Neural progenitor cell (in vitro differentiated cells): ENCODE measurements at places on chromosomes 5 and 9. TPM values are rescaled to one million over a fixed set of nuclear protein-coding genes. Genes with fewer than 3 reads are reported as not detected.

DNA sequence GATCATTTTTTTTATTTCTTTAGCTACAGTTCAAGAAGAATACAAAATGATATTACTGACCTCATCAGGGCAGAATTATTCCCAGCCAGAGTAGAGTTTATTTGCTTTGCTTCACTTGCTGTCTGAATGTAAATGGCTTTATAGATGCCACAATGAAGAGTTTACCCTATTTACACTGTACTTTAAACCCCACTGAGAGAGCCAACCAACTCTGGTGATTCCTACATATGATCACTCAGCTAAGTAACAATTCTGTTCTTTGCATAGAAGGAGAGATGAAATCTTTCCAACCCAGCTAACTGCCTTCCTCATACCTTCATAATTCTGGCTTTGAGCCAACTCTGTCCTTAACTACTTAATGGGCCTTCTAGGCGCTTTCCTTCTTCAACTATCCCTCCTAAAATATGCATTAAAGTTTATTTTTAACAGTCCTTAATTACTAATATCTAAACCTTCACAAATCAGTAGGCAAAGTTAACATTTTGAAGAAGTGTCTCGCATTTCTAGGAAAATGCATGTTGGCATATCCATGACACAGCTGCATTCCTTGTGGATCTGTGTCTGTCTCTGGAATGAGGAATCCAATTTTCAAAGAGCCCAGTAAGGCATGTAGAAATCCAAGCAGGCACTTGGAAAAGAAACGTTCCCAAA is 284.8 kb upstream of the GRAMD2B start:
- H3K27me3 ChIP-seq: no peaks in the 10 kb centered on the region
- peaks cover 14% of the 10 kb centered on the region for H3K4me1 ChIP-seq
- H3K36me3 ChIP-seq: no peaks in the 10 kb centered on the region
- DNase-seq: peak; percentile 16
- H3K27ac ChIP-seq: no peak overlapping the region

The CBY3 gene
- total RNA-seq: not detected in 2 replicates

- H3K27ac ChIP-seq: no peak overlapping the region
- no peaks in the 10 kb centered on the region for H3K36me3 ChIP-seq
- no peaks in the 10 kb centered on the region for H3K27me3 ChIP-seq
- H3K4me3 ChIP-seq: no peak overlapping the region
- H3K4me1 ChIP-seq: no peaks in the 10 kb centered on the region
These were observed 76.8 kb downstream of the PRLR start for GRCh38 chr5:35153375-35153932.

GRCh38 chr5:121503111-121503840 is 348.4 kb upstream of the FTMT start:
- peaks cover 4% of the 10 kb centered on the region for H3K4me1 ChIP-seq
- H3K27me3 ChIP-seq: no peaks in the 10 kb centered on the region
- DNase-seq: peak; percentile 57
- H3K4me3 ChIP-seq: no peak overlapping the region

The TERT gene
- 2.4 and 14.8 TPM in 2 replicates for total RNA-seq

- H3K4me1 ChIP-seq: no peaks in the 10 kb centered on the region
- H3K27ac ChIP-seq: no peak overlapping the region
- H3K4me3 ChIP-seq: no peak overlapping the region
- H3K36me3 ChIP-seq: no peaks in the 10 kb centered on the region
- no peaks in the 10 kb centered on the region for H3K27me3 ChIP-seq
These were observed 85.8 kb downstream of the TAF11L14 start for GRCh38 chr5:17720071-17720470.

DNA sequence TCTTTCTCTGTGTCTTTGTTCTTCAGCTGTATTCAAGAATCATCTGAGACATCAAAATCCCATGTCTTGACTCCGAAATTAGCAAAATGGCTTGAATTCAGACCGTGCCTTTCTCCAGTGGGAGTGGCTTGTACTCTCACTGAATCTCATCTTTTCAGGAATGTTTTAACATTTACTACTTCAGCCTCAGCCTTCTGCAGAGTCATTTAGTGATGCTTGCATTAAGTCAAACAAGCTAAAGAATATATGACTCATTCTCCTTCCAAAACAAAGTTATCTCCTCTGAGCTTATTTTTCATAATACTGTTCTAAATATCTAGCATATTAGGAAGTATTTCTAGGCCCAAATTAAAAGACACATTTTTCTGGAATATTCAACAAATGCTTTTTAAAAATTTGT is 205.3 kb downstream of the CDH10 start:
- H3K27ac ChIP-seq: no peak overlapping the region
- DNase-seq: no peak
- no peaks in the 10 kb centered on the region for H3K27me3 ChIP-seq
- no peaks in the 10 kb centered on the region for H3K4me1 ChIP-seq
- H3K36me3 ChIP-seq: no peaks in the 10 kb centered on the region

GRCh38 chr9:80382211-80382891 is 810.6 kb downstream of the TLE4 start:
- no peak for DNase-seq
- H3K4me3 ChIP-seq: no peak overlapping the region
- no peaks in the 10 kb centered on the region for H3K4me1 ChIP-seq
- no peaks in the 10 kb centered on the region for H3K36me3 ChIP-seq
- H3K27me3 ChIP-seq: no peaks in the 10 kb centered on the region

DNA sequence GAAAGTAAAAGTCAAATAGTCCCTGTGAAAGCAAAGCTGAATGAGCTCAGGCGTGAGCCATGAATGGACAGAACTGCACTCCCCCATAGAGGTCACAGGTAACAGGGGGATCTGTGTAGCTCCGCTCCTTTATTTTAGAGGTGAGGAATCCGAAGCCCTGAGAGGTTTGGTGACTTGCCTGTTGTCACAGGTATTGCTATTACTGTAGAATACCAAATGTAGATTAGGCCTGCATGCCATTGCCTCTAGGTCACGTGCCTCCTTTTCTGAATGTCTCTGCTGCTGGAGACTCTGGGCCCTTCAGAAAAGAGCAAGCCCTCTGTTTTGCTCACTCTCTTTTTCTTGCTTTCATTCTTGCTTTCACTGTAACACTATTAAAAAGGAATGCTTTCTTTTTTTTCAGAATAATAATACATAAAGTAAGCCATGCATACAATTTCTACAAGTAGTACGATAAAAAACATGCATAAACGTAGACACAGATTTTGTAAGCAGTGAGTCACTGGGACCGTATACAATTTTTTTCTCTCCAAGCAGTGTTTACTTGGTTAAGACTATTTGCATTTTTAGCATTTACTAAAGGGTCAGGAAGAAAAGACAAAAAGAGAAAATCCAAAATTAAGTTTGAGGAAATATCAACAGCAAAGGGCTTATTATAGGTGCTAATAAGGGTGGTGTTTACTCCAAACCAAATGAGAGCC is 568.7 kb upstream of the ADAMTS16 start:
- H3K36me3 ChIP-seq: no peaks in the 10 kb centered on the region
- no peak overlapping the region for H3K27ac ChIP-seq
- H3K27me3 ChIP-seq: no peaks in the 10 kb centered on the region
- no peak overlapping the region for H3K4me3 ChIP-seq
- peaks cover 14% of the 10 kb centered on the region for H3K4me1 ChIP-seq

The PALM2AKAP2 gene
- 3.9 and 12.0 TPM in 2 replicates for total RNA-seq

GRCh38 chr5:123449424-123449974 is 26.3 kb upstream of the CEP120 start:
- H3K4me3 ChIP-seq: no peak overlapping the region
- DNase-seq: no peak
- H3K27me3 ChIP-seq: no peaks in the 10 kb centered on the region
- no peak overlapping the region for H3K27ac ChIP-seq
- peaks cover 22% of the 10 kb centered on the region for H3K4me1 ChIP-seq

DNA sequence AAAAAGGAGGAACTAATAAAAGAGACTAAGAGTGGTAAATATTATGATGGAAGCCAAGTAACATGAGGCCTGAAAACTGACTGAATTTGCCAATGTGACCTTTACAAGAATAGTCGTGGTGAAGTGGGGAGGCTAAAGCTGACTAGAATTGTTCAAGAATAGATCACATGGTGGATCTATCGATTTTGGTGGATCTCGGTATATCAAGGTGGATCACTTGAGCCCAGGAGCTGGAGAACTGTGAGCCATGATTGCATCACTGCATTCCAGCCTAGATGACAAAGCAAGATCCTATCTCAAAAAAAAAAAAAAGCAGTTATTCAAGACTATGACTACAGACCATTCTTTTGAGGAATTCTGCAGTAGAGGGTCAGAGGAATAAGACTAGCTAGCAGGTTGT is 15.1 kb downstream of the ERMP1 start:
- H3K4me3 ChIP-seq: no peak overlapping the region
- H3K27ac ChIP-seq: no peak overlapping the region
- H3K27me3 ChIP-seq: no peaks in the 10 kb centered on the region
- DNase-seq: no peak

DNA sequence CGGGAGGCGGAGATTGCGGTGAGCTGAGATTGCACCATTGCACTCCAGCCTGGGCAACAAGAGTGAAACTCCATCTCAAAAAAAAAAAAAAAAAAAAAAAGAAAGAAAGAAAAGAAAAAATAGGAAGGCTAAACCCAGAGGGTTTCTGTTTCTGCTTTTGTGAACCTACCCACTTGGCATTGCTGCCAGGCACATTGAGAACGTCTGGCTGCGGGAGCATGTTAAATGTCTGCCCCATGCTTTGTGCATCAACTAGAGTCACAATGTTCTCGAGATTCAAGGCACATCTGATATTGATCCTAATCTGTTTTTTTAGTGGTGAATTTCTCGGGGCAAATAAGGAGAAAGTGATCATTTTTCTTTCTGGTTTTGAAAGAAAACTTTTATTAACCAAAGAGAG is 2.8 kb downstream of the SLC25A25 start:
- no peak overlapping the region for H3K4me3 ChIP-seq
- peaks cover 30% of the 10 kb centered on the region for H3K4me1 ChIP-seq
- no peak overlapping the region for H3K27ac ChIP-seq
- H3K36me3 ChIP-seq: no peaks in the 10 kb centered on the region
- no peak for DNase-seq

The SLC34A1 gene
- not detected in 2 replicates for total RNA-seq

The SEMA4D gene
- 19.1 and 24.9 TPM in 2 replicates for total RNA-seq

The NFIB gene
- total RNA-seq: 0.30 and 0.40 TPM in 2 replicates

- DNase-seq: no peak
- no peaks in the 10 kb centered on the region for H3K36me3 ChIP-seq
- no peak overlapping the region for H3K4me3 ChIP-seq
- peaks cover 2% of the 10 kb centered on the region for H3K4me1 ChIP-seq
These were observed 108.3 kb downstream of the MYO10 start for GRCh38 chr5:16827755-16828154.

The SLC36A2 gene
- not detected in 2 replicates for total RNA-seq

The MLANA gene
- not detected in 2 replicates for total RNA-seq

- no peaks in the 10 kb centered on the region for H3K36me3 ChIP-seq
- H3K27me3 ChIP-seq: no peaks in the 10 kb centered on the region
- peak overlapping the region; percentile 95 for H3K27ac ChIP-seq
- peak overlapping the region; percentile 7 for H3K4me3 ChIP-seq
- H3K4me1 ChIP-seq: peaks cover 53% of the 10 kb centered on the region
These were observed 164.5 kb downstream of the ZNF608 start for GRCh38 chr5:124581738-124582560.

- no peaks in the 10 kb centered on the region for H3K36me3 ChIP-seq
- peak overlapping the region; percentile 34 for H3K27ac ChIP-seq
- no peaks in the 10 kb centered on the region for H3K27me3 ChIP-seq
- H3K4me3 ChIP-seq: peak overlapping the region; percentile 96
These were observed 494 bp downstream of the CERT1 start for GRCh38 chr5:75510836-75511434.

- no peak for DNase-seq
- no peak overlapping the region for H3K4me3 ChIP-seq
- H3K27me3 ChIP-seq: no peaks in the 10 kb centered on the region
These were observed 125.9 kb upstream of the ANKRD55 start for GRCh38 chr5:56358703-56359681.

The SFXN1 gene
- 146 and 181 TPM in 2 replicates for total RNA-seq

DNA sequence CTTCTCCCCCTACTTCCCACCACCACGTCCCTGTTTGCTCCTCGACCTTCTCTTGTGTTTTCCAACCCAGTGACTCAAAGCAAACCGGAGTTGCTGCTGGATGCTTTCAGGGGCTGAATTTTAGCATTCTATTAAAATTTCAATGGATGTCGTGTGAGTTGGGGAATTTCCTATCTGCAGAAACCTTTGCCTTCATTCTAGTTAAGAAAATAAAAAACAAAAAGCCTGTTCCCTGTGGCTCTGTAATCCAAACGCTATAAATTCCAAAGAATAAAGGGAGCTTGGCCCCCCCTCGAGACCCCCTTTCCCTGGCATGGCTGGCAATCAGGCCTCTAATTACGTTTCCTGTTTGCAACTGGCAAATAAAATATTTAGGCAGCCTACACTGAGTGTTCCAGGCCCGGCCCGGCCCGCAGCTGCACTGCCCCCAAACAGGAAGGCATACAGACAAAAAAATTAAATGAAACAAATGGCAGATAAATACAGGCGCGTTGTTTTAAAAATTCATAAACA is 139.4 kb upstream of the PPP1R26 start:
- H3K4me3 ChIP-seq: no peak overlapping the region
- peaks cover 16% of the 10 kb centered on the region for H3K4me1 ChIP-seq
- H3K36me3 ChIP-seq: no peaks in the 10 kb centered on the region
- H3K27ac ChIP-seq: no peak overlapping the region
- DNase-seq: no peak

DNA sequence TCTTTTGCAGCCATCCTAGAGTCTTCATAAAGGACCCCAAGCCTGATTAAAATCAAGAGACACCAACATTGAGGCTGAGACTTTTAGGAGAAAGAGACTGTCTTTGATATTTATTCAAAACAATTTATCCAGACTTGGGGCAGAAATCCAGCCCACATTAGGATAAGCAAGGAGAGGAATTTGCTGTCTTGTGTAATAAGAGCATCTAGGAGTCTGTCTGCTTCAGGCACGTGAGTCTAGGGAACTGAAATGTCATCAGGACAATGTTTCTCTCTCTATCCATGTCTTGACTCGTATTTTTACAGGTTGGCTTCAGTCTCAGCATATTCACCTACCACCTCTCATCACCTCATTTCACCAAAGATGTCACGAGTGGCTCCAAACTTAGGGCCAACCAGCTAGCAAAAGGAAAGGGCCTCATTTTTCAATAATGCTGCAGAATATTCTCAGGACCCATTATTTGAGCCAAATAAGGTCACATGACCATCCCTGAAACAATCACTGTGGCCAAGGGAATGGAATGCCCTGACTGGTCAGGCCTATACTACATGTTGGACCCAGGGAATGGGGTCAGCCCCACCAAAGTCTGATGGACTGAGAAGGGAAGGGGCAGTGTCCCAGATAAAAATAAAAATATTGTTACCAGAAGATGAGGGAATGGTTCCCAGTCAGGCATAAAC is 70.3 kb upstream of the SAP30L start:
- H3K27ac ChIP-seq: no peak overlapping the region
- no peak for DNase-seq
- H3K36me3 ChIP-seq: no peaks in the 10 kb centered on the region
- H3K4me3 ChIP-seq: no peak overlapping the region
- H3K27me3 ChIP-seq: no peaks in the 10 kb centered on the region

GRCh38 chr9:88676644-88677043 is 141.7 kb downstream of the NXNL2 start:
- no peaks in the 10 kb centered on the region for H3K4me1 ChIP-seq
- H3K4me3 ChIP-seq: no peak overlapping the region
- H3K36me3 ChIP-seq: no peaks in the 10 kb centered on the region
- H3K27me3 ChIP-seq: no peaks in the 10 kb centered on the region
- no peak overlapping the region for H3K27ac ChIP-seq
- DNase-seq: no peak

- no peak for DNase-seq
- H3K4me1 ChIP-seq: no peaks in the 10 kb centered on the region
- no peaks in the 10 kb centered on the region for H3K27me3 ChIP-seq
- H3K27ac ChIP-seq: no peak overlapping the region
- no peak overlapping the region for H3K4me3 ChIP-seq
These were observed 499.9 kb downstream of the SEMA5A start for GRCh38 chr5:9045946-9046345.

The TPPP gene
- 0.87 TPM in 1 of 2 replicates, not detected in the other for total RNA-seq
